EH (cell line): ENCODE measurements at places on chromosomes 6 and 20.
A peak's percentile ranks its signal among the peaks of the same experiment; 100 is the strongest.

- DNase-seq = no peak
Observed at GRCh38 chr6:21918041-21918440, 324.5 kb downstream of the SOX4 start.

DNA sequence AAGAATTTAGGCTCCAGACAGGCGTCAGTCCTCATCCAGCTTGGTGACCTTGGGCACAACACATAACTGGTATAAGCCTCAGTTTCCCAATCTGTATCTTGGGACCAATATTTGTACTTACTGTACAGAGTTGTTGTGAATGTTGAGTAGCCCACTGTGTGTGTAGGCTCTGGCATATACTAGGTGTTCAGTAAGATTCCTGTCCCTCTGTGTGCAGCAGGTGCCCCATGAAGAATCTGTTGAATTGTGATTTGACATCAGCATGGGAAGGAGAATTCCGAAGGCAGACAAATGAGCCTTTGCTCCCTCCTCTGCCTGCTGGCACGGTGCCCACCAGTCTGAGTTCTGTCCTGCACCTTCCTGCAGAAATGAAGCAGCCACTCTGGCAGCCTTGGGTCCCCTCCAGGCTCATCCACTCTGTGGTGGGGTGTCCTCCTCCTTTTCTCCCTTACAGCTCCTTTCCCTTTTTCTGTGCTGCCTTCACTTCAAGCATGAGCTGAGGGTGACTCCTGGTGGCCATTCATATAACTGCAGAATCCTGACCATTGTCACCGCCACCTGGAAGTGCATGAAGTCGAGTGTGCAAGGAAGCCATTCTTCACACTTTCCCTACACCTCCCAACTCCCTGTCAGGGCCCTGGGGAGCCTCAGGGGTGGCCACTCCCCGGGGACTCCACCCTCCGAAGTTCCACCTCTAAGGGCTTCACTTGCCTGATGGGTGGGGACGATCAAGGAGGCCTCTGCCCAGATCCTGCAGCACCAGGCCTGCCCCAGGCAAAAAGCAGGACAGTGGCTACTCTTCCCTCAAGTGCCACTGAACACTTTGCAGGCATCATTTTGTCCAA, 48.2 kb downstream of the MRPL14 start:
- DNase-seq = peak; percentile 76

DNA sequence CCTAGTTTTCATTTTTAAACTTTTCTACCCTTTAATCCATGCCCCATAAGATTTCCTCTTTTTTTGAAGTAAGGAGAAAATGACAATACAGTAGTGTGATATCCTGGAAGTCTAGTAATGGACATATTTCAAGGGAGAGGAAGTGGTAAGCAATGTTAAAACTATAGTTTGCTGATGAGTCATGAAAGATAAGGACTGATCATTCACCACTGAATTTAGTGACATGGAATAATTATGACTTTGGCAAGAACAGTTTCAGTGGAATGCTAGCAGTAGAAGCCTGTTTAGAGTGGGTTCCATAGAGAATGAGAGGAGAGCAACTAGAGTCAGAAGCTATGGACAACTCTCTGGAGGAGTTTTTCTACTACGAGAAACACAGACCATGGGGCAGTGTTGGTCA, 24.9 kb upstream of the SLC2A12 start:
- peak; percentile 82 for DNase-seq

- DNase-seq = no peak
Observed at GRCh38 chr20:45308117-45308778, at the start of gene MATN4. TSS of gene MATN4 (minus strand) at chr20:45308299. CDS start at chr20:45305582, 2,717 bp downstream.

- no peak for DNase-seq
Observed at GRCh38 chr6:133893946-133894345, 5.0 kb downstream of the TCF21 start.
